Vagina (tissue), 2 donors: ENCODE measurements at places on chromosomes 16 and 17. TPM values are rescaled to one million over a fixed set of nuclear protein-coding genes. Genes with fewer than 3 reads are reported as not detected.

DNA sequence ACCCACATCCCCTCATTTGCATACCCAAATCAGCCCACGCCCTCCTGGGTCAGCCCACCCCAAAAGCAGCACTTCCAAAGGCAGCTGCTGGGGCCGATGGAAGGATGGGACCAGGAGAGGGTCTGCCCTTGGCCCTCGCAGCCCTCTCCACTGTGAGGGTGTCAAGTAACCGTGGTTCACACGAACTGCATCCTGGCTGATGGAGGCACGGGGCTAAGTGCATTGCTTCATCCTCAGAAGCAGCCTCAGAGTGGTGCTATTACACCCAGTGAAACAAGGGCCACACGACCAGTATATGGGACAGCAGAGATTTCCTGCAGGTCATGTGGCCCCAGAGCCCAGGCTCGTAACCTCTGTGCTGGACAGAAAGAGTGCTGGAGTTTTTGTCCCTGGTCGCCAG lies 13.2 kb upstream of the ATP2A3 start:
- no peak for DNase-seq
- no peak overlapping the region for H3K4me3 ChIP-seq
- no peak overlapping the region for H3K27ac ChIP-seq
- H3K27me3 ChIP-seq: no peaks in the 10 kb centered on the region

- DNase-seq: no peak
- H3K36me3 ChIP-seq: no peaks in the 10 kb centered on the region
- no peaks in the 10 kb centered on the region for H3K27me3 ChIP-seq
- no peak overlapping the region for H3K27ac ChIP-seq
- H3K4me1 ChIP-seq: peaks cover 51% of the 10 kb centered on the region
Observed at GRCh38 chr16:12092544-12092921, 116.0 kb downstream of the SNX29 start.

- H3K4me1 ChIP-seq: no peaks in the 10 kb centered on the region
- DNase-seq: no peak
- no peak overlapping the region for H3K27ac ChIP-seq
- H3K36me3 ChIP-seq: no peaks in the 10 kb centered on the region
Observed at GRCh38 chr16:31402687-31403086, 9.6 kb downstream of the ITGAD start.

DNA sequence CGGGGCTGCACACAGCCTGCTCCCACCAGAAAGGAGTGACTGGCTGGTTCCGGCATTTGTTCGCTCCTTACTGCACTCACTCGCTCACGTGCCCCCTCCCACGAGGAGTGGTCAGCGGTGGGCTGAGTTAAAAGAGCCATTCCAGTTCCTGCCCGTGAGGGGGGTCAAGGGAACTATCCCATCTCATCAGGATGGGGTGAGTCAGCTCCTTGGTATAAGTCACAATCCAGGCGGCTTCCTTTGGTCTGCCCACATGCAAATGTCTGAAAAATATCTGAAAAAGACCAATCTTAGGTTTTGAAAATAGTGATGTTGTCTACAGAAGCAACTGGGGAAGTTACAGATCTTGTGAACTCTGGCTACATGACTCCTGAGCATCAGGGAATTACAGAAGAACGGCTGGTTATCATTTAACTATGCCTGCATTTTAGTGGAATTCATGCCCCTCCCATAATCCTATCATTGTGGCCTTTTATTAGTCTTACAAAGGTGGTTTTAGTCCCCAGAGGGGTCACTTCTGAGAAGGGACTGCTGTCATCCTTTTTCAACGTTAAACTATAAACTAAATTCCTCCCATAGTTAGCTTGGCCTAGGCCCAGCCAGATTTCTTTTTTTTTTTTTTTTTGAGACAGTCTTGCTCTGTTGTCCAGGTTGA lies 9.8 kb upstream of the TNFSF12 start:
- no peak overlapping the region for H3K27ac ChIP-seq
- H3K27me3 ChIP-seq: no peaks in the 10 kb centered on the region
- H3K4me3 ChIP-seq: no peak overlapping the region
- no peak for DNase-seq

DNA sequence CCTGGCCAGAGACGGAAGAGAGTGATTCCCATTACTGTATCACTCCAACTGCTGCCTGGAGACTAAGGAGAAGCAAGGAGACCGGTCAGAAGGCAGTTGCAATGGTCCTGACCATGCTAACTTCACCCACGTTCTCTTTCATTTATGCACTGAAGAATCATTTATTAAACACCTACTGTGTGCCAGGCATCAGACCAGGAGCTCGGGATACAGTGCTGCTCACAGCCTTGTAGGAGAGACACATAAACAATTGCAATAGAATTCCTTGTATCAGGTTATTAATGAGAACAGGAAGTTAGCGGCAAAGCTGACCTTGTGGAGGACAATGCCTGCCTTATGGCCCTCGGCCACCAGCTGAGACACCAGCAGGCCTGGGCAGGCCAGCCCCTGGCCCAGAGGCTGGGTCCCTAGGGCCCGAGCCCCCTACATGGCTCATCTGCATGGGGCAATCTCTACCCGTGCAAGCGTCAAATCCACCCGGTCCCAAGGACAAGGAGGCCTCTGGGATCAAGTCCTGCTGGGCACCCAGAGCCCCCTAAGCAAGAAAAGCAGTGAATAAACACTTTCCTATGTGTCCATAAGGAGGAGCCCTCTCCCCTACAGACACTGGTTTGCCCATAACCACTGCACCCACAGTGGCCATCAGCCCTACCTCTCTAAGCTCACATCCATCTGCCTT lies 8.6 kb upstream of the ENPP7 start:
- DNase-seq: no peak
- no peaks in the 10 kb centered on the region for H3K4me1 ChIP-seq
- no peak overlapping the region for H3K27ac ChIP-seq
- no peak overlapping the region for H3K4me3 ChIP-seq
- H3K27me3 ChIP-seq: no peaks in the 10 kb centered on the region

- peak; percentile 89 for DNase-seq
- peaks cover 84% of the 10 kb centered on the region for H3K4me1 ChIP-seq
- H3K27ac ChIP-seq: peak overlapping the region; percentile 94
- H3K4me3 ChIP-seq: peak overlapping the region; percentile 70
Observed at GRCh38 chr16:29816694-29817441, 916 bp downstream of the PAGR1 start.

DNA sequence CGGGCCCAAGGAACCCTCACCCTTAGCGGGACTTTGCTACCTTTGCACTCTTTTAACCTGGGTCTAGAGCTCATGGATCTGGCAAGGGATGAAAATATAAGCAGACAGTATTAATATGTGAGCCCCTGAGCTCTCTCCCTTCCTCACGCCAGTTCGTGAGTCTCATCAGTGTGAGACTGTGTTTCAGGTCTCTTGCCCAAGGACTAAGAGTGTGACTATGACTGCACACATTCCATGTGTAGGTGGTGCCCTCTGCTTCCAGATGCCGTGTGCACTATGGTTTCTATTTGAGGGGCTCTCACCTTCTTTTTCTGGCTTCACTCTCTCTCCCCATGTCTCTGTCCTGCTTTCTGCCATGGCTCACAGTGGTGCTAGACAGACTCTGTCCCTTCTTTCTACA lies 40.5 kb downstream of the DHRS7B start:
- no peak overlapping the region for H3K4me3 ChIP-seq
- DNase-seq: no peak
- H3K27ac ChIP-seq: peak overlapping the region; percentile 60
- H3K27me3 ChIP-seq: no peaks in the 10 kb centered on the region
- H3K4me1 ChIP-seq: peaks cover 27% of the 10 kb centered on the region

DNA sequence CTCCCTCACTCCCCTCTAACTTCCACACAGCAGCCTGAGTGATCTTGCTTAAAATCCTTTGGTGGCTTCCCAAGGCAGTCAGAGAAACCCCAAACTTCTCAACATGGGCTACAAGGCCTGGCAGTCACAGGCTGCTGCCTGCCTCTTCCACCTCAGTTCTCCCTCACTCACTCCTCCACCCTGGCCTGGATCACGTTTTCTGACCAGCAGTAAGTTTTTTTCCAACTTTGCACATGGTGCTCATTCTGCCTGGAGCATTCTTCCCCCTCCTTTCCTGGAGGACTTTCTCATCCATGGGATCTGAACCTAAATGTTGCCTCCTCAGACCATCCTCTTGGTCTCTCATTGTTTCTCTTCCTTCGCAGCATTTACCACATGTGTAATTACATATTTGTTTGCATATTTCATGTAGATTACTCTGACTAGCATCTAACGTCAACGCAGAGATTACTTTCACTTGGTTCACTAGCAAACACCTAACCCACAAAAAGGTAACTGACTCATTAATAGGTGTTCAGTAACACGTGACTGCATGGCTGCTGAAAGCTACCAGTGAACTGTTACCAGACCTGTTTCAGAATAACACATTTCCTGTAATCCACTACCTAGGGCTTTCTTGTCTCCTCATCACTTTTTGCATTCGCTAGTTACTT lies 17.1 kb downstream of the GNA13 start:
- peaks cover 94% of the 10 kb centered on the region for H3K4me1 ChIP-seq
- H3K4me3 ChIP-seq: no peak overlapping the region

DNA sequence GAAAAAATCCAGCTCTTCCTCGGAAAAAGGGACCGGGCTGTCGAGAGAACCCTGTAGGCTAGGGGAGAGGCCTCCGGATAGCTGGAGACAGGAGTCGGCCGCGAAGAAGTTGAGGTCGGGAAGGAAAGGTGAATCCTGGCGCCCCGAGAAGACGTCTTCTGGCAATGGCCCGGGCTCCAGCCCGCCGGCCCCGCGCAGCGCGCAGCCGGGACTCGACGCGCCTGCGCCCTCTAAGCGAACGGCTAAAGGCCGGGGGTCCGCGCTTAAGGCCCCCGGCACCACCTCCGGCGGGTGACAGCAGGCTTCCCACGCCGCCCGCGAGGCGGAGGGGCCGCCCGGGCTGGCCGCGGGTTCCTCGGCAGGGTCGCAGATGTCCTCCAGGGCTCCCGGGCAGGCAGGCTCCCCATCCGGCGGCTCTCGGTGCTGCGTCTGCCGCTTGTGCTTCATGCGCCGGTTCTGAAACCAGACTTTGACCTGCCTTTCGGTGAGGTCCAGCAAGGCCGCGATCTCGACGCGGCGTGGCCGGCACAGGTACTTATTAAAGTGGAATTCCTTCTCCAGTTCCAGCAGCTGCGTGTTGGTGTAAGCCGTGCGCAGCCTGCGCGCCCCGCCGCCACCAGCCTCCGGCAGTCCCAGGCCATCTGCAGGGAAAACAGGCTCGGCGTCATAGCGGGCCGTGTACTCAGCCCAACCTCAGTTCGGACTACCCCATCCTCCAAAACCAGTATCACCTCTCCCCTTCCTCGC lies 1.6 kb downstream of the HOXB2 start:
- no peaks in the 10 kb centered on the region for H3K27me3 ChIP-seq
- no peak for DNase-seq
- H3K4me3 ChIP-seq: peak overlapping the region; percentile 71
- peaks cover 47% of the 10 kb centered on the region for H3K4me1 ChIP-seq

DNA sequence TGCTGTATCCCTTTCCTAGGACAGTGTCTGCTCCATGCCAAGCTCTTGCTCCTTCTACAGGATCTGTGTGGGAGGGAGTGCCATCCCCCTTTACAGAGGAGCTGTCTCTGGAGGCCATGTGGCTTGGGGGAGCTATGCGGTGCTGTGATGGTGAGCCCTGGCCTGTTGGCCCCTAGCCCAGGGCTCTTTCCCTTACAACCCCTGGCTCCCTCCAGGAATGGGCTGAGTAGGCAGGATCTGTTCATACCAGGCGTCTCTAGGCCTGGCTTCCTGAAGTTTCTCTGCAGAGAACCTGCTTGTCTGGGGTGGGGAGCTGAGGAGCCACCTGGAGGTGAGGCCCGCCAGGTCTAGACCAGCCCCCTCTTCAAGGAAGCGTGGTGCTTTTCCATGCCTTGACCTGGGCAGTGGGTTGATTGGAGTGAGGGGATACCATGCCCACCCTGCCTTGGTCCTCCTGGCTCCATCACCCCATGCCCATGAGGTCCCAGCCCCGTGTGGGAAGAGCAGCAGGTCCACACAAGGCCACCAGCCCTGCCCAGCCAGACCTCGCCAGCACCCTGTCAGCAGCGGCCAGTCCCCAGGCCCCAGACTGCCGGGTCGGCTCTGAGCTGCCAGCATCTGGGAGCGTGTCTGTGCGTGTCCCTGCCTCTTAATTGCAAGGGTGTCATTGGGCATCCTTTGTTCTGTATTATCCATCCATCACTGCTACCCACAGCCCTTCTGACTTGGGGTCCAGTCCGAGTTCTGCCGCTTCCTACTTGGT lies 14.7 kb downstream of the LLGL2 start:
- H3K36me3 ChIP-seq: no peaks in the 10 kb centered on the region
- DNase-seq: no peak
- peaks cover 7% of the 10 kb centered on the region for H3K4me1 ChIP-seq
- H3K27ac ChIP-seq: no peak overlapping the region

DNA sequence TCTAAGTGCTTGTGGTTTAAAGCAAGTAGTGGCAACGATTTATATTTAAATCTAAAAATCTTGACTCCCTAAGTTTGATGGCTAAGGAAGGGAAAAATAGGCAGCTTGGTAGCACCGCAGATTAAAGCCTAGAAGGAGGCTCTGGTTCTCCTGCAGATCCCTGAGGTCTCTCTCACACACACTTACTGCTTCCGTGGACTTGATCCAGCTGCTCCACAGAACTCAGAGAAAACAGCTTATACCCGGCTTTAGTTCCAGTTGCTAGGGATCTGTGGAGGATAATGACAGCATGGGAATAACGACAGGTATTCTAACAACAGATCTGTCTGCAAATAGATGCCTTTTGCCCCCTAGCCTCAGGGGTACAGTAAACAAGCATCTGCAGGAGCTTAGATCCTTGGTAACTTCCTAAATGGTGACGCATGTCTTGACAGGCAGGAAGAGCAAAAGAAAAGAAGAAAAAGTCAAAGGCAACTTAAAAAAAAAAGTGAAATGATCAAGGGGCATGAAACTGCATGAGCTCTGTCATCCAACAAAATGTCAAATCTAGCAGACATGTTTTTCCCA lies 4.5 kb downstream of the WIPI1 start:
- H3K4me3 ChIP-seq: no peak overlapping the region
- peak overlapping the region; percentile 2 for H3K27ac ChIP-seq
- H3K4me1 ChIP-seq: peaks cover 23% of the 10 kb centered on the region
- no peaks in the 10 kb centered on the region for H3K27me3 ChIP-seq
- H3K36me3 ChIP-seq: no peaks in the 10 kb centered on the region

DNA sequence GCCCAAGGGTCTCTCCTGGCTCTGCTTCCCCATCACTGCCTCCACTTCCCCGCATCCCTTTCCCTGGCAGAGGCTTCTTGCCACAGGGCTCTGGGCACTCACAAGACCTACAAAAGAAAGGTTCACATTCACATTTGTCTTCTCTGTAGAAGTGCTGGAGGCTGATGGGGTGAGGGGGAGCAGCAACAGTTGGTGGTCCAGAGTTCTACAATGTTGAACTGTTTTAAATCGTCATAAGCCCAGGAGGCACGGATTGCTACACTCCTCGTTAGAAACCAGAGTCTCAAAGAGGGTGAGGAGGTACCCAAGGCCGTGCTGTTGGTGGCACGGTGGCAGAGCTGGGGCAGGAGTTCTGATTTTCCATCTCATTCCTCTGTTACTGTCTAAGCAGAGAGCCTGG lies 5.8 kb upstream of the RAI1 start:
- H3K27me3 ChIP-seq: no peaks in the 10 kb centered on the region
- H3K36me3 ChIP-seq: no peaks in the 10 kb centered on the region
- no peak overlapping the region for H3K4me3 ChIP-seq
- DNase-seq: no peak

TMC5 gene
- total RNA-seq: not detected

TP53TG3B gene
- not detected for total RNA-seq

CCL7 gene
- total RNA-seq: not detected

SAP30BP gene
- total RNA-seq: 79.1 TPM

TCAP gene
- 0.49 TPM for total RNA-seq

ABCA3 gene
- 5.4 TPM for total RNA-seq

ADAD2 gene
- not detected for total RNA-seq

CPNE7 gene
- 4.9 TPM for total RNA-seq
